NCI-H187 (cell line): ENCODE measurements at places on chromosomes 2 and 18.

DNA sequence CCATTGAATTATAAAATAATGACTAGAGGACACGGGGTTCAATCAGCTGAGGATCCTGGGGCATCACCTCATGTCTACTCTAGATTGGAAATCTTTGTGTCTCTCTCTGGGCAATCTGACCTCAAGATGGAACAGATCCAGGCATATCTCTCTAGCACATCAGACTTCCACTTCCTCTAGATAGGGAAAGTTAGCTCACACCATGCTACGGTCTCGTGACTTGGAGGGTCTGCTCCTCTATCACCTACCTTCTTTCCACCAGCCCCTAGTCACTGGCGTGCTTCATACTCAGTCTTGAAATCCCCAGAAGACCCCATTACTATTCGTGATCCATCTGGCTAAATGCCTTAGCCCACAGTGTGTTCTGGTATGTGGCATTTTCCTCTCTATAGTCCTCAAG lies 148.8 kb downstream of the ANKRD44 start:
- DNase-seq = no peak

- no peak for DNase-seq
These were observed 61.1 kb downstream of the FMNL2 start for GRCh38 chr2:152396051-152396511.

DNA sequence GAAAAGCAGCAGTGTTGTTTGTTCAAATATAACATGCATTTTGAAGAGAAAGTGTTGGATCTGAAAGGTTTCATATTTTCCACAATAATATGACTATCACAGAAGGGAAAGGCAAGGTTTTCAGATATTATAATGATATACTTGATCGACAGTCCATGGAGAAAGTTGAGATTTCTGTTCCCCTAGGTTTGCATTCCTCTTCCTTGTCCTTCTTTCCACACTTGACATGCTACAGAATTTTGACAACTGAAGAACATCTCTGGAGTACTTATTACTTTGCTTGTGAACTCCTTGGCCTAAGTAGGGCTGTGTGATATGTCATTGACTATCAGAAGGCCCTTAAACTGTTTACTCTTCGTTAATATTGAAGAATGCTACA lies 46.5 kb downstream of the TMEFF2 start:
- no peak for DNase-seq

DNA sequence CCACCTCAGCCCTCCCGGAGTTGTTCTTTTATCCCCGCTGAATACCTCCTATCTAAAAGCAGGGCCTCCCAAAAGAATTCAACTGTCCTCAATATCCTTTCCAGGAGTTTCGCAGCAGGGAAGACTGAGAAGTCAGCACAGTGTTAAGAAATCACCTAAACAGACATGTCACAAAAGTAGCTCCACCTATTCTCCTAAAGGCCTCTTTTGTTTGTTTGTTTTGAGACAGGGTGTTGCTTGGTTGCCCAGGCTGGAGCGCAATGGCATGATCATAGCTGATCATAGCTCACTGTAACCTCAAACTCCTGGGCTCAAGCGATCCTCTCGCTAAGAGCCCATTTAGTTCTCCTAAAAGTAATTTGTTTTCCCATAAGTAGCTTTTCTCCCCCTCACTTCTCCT lies 53.8 kb downstream of the TEX44 start:
- no peak for DNase-seq

DNA sequence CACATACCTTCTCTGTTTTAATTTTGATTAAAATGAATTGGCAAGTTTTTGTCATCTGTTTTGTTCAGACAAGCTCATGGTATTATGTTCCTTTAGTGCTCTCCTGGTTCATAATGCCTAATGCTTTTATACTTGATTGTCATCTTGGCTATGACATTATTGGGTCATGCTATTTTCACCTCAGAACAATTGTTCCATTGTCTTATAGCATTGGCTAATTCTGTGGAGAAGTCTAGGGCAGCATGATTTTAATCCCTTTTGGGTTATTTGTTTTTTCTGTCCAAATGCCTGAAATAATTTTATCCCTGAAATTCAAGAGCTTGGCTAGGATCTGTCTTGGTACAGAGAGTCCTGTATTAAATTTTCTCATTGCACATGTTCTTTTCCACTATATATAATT lies 83.8 kb upstream of the CCDC85A start:
- DNase-seq = no peak

- no peak for DNase-seq
These were observed 100.7 kb upstream of the STK39 start for GRCh38 chr2:168348076-168348475.

DNA sequence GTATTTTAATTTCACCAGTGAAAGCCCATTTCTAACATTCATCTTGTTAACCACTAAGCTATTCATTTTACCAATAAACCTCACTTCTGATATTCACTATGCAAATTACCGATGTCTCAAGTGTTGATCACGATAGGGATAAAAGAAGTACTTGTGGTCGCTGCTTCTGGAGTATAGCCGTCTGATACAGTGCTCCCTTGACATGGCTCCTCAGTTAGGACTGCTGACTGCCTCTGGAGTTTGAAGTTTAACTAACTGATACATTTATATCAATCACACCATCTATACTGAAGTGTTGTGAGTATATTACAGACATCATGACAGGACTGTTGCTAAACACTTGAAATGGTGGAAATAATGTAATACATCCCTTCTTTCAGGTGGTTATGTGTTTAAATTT lies 95.6 kb downstream of the EHBP1 start:
- DNase-seq = no peak

DNA sequence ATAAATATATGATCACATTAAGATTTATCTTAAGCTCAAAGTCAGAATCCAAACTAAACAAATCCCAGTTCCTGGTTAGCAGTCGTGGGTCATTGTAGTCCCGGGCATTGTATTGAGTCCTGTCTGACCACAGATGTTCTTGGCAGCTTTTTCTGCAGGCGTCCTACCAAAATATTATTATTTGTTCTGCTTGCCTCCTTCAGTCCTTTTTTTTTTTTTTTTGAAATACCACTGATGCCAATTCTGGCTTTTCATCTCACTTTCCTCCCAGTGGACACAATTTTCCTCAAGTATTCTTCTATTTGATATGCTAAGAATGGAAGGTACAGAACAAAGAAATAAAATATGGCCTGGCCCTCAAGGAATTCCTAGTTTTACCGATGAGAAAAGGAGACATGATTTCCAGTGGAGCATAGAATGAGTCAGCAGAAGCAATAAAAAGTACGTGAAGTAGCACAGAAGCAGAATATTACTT lies 151.6 kb downstream of the CSRNP3 start:
- no peak for DNase-seq

- no peak for DNase-seq
These were observed 81.2 kb downstream of the PLCL1 start for GRCh38 chr2:197885587-197885986.

DNA sequence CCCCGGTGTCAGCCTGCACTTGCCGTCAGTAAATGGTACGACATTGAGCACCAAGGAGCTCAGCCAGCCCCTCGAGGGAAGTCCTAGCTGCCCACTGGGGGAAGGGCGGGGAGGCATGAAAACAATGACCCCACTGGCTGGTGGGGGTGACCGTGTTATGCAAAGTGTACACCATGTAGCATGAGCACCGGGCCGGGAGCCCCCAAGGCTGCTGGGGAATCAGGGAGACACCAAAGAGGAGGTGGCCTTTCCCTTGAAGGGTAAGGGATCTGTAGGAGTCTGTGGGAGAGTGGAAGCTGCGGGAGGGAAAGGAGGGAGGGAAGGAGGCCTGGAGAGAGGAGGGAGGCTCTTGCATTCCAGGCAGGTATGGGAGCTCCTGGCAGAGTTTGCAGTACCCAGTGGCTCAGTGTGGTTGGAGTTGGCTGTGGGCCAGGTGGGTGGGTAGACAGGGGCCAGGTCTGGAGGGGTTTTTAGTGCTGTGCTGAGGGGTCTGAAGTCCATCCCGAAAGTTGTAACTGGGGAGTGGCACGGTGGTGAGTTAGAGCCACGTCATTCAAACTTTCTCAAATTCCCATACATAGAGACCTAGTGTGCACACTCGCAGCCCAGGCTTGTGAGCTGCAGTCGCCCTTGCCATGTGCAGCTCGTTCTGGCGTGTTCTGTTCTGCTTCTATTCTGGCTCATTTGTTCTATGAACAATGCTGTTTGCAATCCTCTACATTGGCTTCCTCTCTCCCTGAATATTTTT lies 22.4 kb downstream of the RRM2 start:
- no peak for DNase-seq

GRCh38 chr2:69594341-69594740 lies 49.2 kb downstream of the AAK1 start:
- DNase-seq = no peak

- no peak for DNase-seq
These were observed 8.3 kb downstream of the TRIM54 start for GRCh38 chr2:27290549-27290948.

DNA sequence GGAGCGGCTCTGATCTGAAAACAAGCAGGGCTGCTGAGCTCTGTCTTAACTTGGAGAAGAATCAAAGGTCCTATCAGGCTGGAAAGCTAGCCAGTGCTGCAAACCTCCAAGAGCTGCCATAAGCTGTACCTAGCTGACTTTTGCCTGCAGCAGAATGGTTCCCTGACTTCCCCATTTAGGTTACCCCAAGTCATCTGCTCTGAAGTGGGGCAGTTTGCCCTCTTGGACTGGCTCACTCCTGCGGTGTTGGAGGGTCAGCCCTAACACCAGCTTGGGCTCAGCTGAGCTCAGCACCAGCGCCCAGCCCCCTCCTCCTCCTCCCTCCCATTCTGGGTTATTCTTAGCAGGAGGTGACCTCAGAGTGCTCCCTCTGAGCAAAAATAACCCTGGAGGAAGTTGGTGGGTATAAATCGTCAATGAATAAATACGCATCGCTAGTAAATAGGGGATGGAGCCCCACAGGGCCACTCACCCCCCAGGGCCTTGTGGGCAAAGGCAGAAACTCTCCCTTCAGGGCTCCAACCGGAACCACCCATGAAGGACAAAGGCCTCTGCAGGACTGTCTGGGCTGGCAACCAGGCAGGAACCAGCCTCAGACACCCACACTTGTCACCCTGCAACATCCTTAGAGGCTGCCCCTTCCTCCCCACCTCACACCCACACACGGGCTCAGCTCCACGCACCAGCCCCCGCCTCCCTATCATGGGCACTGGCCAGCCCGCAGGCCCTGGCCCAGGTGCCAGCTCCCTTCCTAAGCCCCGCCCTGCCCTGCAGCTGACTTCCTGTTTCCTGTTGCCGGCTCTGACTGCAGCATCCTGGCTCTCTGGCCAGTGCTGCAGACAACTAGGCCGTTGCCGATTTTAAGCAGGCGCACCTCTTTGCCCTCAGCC lies 46.9 kb downstream of the DNMT3A start:
- no peak for DNase-seq

DNA sequence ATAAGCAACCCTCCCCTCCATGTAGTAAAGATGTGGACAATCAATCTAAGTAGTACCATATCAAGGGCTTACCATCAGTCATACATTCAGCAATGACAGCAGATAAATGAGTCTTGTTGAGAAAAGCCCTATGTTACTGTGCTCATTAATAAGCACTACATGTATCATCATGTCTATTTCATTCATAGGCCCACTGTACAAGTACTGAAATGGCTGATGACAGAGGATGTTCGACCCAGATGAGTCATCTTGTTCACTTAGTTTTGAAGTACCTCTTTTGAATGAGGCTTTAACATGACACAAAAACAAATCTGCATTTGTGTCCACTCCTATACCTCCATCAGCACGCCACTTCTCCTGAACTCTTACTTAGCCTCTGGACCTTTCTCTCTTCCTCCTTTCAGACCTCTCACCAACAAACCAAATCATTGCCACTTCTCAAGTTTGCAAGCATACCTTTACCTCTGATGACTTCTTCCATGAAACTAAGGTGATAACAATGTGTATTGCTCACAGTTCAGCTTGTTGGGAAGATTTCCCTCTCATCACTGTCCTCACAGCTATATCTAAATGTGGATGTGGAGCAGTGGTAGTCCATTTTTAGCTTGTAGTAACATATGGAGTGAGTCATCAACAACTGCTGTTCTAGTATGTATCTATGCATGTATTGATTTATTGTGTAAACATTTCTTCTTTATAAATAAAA lies 921.0 kb upstream of the SLC39A10 start:
- no peak for DNase-seq

DNA sequence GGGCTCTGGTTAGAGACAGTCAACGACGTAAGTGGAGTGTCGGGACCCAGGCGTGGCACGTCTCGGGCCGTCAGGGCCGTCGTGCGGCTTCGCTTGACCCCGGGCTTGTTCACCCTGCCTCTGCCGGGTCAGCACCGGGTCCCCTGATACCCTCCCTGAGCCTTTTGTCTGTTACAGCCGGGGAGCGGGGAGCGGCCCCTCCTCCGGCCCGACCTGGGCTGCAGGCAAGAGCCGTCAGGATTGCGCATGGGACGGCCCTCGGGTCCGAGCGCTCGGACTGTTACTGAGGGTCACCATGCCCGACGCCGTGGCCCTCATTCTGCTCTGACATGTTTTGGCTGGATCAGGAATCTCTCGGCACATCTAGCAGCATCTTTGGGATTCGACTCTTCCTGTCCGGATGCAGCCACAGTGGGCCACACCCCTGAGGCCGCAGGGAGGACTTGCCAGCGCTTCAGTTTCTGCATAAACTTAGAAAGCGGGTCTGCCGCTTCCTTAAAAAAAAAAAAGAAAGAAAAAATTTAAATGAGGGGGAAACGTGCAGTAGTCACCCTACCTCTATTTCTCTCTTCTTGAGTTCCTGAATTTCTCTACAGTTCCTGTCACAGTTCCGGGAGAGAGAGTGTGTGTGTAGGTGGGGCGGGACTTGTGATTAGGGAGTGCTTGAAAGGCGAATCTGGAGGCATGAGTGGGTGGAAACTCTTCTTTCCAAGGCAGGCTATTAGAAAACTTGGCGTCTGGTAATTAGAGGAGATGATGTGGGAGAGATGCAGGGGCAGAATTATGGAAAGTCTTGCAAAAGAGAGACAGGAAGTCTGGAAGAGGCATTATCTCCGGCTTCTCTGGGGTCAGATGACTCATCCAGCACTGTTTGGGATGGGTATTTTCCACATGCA lies 909 bp downstream of the TMEM87B start:
- no peak for DNase-seq

- no peak for DNase-seq
These were observed 71.5 kb downstream of the THADA start for GRCh38 chr2:43524177-43524965.

DNA sequence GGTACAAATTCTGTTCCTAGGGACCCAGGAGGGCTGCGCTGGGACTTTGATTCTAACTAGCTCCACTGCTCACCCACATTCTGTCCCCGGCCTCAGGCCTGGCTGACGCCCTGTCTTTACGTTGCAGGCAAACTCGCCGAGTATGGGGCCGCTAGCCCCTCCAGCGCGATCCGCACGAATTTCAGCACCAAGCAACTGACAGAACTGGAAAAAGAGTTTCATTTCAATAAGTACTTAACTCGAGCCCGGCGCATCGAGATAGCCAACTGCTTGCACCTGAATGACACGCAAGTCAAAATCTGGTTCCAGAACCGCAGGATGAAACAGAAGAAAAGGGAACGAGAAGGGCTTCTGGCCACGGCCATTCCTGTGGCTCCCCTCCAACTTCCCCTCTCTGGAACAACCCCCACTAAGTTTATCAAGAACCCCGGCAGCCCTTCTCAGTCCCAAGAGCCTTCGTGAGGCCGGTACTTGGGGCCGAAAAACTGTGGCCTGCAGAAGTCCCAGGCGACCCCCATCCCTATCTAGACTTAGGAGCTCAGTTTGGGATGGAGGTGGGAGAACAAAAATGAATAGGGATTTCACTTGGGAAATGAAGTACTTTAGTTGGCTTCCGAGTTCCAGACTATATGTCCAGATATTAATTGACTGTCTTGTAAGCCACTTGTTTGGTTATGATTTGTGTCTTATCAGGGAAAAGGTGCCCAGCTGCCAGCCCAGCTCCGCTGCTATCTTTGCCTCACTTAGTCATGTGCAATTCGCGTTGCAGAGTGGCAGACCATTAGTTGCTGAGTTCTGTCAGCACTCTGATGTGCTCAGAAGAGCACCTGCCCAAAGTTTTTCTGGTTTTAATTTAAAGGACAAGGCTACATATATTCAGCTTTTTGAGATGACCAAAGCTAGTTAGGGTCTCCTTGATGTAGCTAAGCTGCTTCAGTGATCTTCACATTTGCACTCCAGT lies 1.5 kb downstream of the HOXD1 start:
- DNase-seq = no peak
